ENCODE measurements at places on chromosomes 6 and 20.

DNA sequence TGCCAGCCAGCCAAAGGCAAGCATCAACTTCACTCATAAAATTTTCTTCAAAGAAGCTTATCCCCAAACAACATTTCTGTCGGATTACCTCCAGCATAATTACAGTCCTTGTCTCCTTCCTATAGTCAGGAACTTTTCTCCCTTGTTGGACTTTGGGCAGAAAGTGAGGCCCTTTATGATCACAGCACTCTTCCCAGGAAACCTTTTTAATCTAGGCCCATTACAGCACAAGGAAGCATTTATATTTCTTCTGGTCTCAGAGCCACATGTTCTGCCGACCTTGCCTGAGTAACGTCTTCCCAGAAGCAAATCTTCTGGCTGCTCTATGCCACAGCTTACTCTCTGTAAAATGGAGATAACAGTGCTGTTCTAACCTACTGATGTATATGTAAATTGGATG, 437.2 kb upstream of the SLC35B3 start:
- no peak for DNase-seq

DNA sequence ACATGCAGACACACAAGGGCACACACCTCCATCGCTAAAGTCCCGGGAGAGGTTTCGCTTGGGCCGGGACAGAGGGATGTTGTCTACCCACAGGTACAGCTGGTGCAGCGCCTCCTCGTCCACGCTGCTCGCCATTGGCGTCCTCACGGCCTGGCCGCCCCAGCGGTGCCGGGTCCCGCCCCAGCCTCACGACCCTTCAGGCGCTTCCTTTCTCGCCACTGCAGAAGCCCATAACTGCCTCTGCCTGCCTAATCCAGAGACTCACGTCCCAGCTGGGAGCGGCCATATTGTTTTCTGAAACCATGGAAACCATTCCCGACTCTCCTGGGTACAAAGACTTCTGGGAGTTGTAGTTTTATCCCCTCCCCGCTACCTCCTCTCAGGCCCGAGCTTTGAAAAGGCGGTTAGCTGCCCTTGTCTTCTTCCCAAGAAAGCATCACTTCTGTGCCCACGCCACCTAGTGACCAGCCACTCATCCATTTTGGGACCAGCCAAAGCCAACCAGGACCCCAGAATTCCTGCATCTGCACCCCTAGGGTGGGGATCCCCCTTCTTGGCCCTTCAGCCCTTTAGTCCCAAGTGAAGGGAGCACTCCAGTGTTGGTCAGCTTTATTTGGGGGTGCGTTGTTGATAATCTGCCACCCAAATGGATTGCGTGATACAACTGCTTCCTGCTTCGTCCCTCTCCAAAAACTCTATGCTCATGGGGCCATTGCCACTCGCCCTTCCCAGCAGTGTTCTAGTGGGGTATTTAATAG, at the start of gene SPEF1:
Gene SPEF1 (minus strand): TSS at position 296 of the 758 bp plus-strand sequence. CDS start 161 bp downstream, at position 135.
- peak; percentile 70 for DNase-seq

- no peak for DNase-seq
These were observed 18.7 kb downstream of the BPHL start for GRCh38 chr6:3137057-3137777.

DNA sequence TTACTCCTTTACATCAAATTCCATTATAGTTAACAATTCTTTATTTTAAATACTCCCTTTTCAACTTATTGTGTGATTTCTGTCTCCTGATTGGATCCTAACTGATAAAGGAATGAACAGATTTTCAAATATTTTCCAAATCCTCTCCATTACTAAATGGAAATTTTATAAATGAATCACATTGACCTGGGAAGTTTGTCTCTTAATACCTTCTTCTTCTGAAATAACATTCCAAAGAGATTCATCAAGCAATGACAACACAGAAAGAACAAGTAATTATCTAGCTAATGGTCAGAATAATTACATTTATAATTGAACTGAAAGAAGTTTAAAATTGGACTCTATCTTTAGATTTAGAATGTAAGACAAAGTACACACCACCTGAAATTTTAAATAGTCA, 515.4 kb upstream of the PTCHD4 start:
- no peak for DNase-seq

DNA sequence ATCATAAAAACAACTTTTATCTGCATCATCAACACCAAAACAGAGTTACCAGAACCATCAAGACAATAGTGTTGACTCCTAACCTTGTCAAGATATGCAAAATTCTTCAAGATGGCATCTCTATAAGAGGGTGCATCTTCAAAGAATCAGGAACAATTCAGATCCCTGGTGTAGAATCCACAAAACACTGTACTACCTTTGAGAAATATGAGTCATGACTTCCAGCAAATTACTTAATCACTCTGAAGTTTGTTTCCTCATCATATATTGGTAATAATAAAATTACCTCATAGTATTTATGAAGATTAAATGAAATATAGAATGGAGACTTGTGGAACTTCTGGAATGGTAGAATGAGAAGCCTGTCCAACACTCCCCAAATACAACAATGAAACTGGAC, 221.3 kb upstream of the SUPT3H start:
- DNase-seq, result no peak

DNA sequence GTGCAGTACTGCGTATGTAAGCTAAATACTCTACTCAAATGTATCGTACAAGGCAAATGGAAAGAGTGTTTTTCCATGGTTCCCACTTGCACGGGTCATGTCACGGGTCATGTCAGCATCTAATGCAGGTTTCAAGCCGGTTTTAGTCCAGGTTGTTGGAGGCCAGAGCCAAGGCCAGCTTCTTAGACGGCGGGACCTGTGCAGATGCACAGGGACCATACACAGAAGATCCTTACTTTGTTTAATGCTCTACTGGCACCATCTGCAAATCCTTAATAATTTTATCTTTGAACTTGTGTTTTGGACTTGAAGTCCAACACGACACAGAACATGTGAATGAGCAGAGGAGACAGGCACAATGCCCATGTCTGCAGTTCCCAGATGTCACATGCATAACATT, 42.7 kb downstream of the SOD2 start:
- no peak for DNase-seq

DNA sequence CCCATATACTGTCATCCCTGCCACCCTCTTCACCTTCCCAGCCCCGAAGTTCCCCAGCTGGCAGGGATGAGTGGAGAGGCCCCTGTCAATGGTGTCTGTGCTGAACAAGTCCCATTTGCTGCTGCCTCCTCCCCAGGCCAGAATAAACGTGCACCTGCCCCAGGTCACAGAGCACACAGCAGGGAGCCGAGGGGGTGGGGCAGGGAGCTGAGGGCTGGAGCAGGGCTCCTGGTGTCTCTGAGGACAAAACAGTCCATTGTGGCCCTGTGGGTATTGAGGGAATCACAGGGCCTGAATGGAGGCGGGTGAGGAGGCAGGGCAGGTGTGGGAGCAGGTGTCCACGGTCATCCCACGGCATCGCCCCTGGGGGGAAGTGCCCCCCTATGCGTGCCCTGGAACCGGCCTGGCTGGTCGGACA, 55.8 kb downstream of the SNAI1 start:
- no peak for DNase-seq

GRCh38 chr6:15504040-15504495, 158.8 kb downstream of the DTNBP1 start:
- no peak for DNase-seq

GRCh38 chr6:31125586-31126363, 5.5 kb upstream of the CDSN start:
- DNase-seq, result no peak

DNA sequence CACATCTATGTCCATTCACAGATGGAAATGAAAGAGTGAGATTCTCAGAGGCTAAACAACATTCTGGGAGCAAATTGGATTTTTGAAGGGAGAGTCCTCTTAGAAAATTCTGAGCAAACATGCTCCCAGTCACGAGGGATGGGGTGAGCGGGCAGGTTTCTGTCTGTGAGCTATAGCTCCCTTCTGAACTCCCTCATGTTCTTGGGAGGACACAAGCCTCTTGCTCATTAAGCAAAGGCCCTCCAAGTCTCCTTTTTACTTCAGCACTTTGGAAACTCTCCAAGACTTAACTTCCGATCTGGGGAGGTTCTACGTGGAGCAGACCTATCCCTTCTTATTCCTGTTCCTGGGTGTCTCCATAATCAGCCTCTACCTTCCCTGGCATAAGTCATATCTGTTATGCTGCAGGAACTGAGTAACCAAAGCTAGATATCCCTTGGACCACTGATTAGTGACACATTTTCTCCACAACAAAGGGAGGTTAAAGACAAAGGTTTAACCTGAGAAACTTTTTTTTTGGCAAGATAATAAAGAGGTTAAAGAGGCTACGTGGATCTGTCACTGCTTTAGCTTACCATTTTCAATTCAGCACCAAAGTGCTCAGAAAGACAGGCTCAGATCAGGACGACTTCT, 33.0 kb upstream of the SMIM29 start:
- DNase-seq, result no peak

- DNase-seq, result no peak
These were observed 31.3 kb downstream of the KCNK15 start for GRCh38 chr20:44776980-44777379.

GRCh38 chr20:2338411-2339066, 42.2 kb upstream of the TGM6 start:
- DNase-seq, result no peak

DNA sequence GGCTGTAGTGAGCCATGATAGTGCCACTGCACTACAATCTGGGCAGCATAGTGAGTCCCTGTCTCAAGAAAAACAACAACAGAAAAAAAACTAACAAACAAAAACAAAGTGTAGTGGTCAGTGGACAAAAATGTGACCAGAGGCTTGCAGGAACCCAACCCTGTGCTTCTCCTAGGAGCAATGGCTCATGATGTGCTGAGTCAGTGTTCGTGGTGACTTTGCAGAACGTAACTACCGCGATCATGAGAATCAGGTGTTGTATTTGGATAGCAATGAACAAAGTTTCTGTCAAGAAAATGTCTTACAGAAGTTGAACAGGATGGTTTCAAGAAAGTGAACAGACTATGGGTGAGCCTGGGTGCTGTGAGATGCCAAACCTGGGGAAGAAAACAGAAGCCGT, 18.5 kb upstream of the FOXC1 start:
- DNase-seq, result no peak

GRCh38 chr6:129500958-129501739, 208.8 kb downstream of the ARHGAP18 start:
- DNase-seq, result no peak

- DNase-seq, result no peak
These were observed 148.3 kb downstream of the HACE1 start for GRCh38 chr6:104711371-104711770.

GRCh38 chr6:169725125-169726048, 1.1 kb upstream of the PHF10 start:
- DNase-seq, result no peak

DNA sequence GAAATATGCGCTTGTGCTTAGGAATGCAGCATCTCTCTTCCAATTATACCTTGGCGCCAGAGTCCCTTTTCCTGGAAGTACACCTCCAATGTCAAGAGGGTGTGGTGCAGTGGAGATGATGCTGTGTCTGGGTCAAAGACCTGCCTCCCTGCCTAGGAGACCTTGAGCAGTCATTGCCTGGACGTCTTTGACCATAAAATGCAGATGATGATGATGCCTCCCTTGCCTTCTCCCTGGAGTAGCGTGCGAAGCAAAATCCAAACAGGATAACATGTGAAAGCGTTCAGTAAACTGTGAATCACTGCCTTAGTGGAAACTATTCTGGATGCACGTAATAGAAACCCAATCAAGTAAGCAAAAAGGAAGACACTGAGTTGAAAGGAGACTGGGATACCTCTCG, 97.4 kb upstream of the ARMC2 start:
- DNase-seq, result no peak

DNA sequence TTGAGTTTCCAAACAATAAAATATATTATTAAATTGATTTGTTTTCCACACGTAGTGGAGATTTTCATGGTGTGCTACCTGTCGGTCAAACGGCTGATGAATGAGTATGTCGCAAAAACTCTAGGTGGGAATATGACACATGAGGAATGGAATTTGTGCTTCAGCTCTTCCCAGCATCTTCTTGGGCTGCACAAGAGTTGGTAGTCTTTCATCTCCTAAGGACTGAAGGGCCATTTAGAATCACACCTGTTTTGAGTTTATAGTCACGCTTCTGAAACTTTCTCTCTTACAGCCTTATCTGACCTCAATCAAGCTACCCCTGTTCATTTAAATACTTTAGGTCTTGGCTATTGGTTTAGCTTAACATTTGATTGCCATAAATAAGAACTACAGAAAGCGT, 157.7 kb upstream of the AKAP12 start:
- no peak for DNase-seq

GRCh38 chr6:136020691-136021090, 169.2 kb downstream of the PDE7B start:
- no peak for DNase-seq

DNA sequence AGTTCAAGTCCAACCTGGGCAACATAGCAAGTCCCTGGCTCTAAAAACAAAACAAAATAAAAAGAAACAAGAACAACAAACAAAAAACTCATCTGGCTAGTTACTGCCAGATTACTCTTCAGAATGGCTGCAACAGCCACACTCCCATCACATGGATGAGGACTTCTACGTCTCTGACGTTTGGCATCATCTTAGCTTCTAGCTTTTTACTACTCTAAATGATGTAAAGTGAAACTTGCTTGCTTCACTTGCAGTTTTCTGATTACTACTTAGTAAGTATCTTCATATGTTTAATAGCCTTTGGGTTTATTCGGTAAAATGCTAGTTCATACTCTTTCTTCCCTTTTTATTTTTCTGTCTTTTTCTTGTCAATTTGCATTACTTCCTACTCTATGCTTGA, 161.1 kb upstream of the CARMIL1 start:
- DNase-seq, result no peak

- no peak for DNase-seq
These were observed 4.6 kb downstream of the TFEB start for GRCh38 chr6:41730531-41731436.

DNA sequence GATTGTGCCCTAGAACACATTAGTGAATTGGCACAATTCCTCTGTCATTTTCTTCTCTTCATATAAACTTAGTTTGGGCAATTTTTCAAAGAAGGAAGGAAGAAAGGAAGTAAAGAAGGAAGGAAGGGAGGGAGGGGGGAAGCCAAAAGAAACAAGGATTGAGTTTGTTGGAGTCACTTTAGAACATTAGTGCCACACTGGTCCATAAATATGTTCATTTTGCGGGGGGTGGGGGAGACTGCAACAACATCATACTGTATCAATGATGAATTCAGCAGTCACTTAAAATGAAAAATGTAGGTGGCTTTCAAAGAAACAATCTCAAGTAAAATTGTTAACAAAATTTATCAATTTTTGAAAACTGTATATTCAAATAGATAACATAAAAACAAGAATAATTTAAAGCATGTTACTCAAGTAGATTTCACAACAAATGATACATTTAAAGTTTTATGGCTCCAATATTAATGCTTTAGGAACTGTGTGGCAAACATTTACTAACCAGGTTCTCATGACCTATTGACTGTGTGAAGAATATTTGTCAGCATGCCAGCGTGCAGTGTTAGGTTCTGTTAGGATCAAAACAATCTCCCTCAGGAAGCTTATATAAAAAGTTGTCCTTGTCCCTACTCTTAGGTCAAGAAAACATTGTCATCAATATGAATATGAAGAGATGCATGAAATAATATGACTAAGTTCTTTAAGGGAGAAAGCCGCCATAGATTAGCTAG, 208.1 kb upstream of the AGPAT4 start:
- DNase-seq, result no peak

Measured in CD4-positive, alpha-beta T cell treated with Interleukin-4 for 1 hour (primary cell).